ENCODE measurements at places on chromosomes 5 and 9.
A peak's percentile ranks its signal among the peaks of the same experiment; 100 is the strongest.

DNA sequence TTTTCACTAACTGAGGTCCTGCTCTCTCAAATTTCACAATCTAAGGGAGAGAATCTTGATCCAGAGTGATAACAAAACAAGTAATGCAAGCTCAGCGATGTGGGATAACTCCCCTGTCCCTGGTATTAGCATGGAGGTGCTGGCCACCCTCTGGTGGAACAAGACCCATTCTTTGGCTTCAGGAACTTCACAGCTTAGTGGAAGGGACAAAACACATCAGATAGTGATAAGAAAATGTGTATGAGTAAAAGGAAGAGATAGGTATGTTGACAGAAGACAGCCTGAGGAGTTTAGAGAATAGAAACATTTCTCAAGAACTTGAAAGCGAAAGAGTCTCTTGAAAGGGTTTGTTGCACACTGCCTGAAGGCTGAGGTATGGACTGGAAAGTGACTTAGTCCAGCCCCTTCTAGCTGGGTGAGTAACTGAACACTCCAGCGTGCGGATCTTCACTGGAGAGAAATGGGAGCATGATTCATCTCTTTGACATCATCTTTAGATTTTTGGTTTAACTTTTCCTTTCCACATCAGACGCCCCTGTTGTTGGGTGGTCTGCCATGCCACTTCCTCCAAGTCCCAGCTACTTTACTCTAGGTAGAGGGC lies 25.4 kb upstream of the ZSWIM6 start:
- DNase-seq: no peak

GRCh38 chr5:1169211-1170115 lies 31.9 kb upstream of the SLC6A19 start:
- no peak for DNase-seq

- no peak for DNase-seq
These were observed 13.2 kb upstream of the C5orf58 start for GRCh38 chr5:170219615-170220014.

DNA sequence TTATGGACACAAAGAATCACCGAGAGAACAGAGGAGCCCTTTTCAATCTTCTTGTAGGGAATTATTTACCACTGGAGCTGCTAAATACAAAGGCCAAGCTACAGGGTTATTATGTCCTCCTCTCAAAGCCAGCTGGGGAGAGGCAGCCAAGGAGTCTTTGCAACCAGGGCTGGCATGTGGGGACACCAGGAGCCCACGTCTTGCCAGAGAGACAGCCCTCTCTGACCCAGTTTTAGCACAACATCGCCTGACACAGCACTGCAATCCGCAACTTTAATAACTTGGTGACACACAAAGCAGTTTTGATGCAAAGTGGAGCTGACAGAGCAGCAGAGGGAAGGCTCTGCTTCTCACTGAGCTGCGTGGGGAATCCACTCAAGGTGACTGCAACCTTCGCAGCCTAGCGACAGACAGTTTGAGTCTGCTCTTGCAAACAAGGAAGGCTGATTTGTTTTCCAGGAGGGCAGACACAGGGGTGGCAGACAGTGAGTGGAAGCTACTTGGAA lies 33.6 kb downstream of the TLR4 start:
- peak; percentile 77 for DNase-seq

DNA sequence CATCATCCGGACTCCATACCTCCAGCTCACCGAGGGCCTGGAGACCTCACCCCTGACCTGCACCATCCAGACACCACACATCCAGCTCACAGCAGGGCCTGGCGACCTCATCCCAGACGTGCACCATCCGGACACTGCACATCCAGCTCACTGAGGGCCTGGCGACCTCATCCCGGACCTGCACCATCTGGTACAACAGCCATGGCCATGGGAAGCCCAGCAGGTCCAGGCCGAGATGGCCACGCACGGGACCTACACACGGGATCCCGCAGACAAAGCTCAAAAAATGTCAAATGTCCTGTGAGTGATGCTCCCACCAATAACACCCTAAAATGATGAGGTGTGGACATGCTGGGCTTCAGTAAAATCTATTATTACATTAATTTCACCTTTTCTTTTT lies 9.7 kb downstream of the TERT start:
- DNase-seq: no peak

- peak; percentile 61 for DNase-seq
These were observed 13.7 kb downstream of the GLRX start for GRCh38 chr5:95808686-95809413.

GRCh38 chr9:125593581-125594222 lies 113.3 kb downstream of the MAPKAP1 start:
- no peak for DNase-seq

DNA sequence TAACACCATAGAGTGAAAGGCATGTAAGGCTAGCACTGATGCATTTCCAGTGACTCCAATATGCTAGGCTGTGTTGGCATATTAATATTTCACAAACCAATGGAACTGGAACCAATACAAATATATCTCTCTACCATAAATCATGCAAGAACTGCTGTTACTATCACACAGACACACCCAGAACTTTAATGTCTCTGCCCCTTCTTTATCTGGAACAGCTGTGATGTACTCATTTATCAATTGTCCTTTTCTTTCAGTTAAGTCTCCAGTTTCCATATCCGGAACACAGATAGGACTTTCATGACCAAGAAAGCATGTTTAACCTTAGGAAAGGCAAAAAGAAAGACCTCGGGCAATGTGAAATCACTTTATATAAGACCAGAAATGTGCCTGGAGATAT lies 70.3 kb downstream of the SPTLC1 start:
- no peak for DNase-seq

DNA sequence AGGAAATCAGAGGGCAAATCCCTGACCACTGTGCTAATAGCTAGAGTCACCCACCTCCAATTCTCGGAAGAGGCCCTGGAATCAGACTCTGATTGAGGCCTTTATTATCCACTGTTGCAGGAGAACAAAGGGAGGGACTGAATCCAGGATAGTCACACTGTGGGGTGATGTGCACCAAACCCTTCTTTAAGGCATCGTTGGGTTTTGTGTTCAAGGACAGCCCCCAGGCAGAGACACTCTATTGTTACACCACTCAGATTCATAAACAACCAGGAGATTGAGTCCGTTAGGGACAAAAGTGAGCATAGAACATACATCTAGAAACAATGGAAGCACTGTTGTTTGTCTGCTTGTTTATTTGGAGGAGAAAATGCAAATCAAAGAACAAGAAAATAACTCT lies 124.6 kb upstream of the TBCA start:
- peak; percentile 95 for DNase-seq

All from globus pallidus (tissue), 1 donor.